ENCODE measurements at places on chromosomes 11 and 22. TPM values are rescaled to one million over a fixed set of nuclear protein-coding genes. Genes with fewer than 3 reads are reported as not detected.

Gene MPZL3
- 12.6 TPM for polyA plus RNA-seq

Gene WT1
- not detected for polyA plus RNA-seq

Gene IL10RA
- polyA plus RNA-seq: 362 TPM

DNA sequence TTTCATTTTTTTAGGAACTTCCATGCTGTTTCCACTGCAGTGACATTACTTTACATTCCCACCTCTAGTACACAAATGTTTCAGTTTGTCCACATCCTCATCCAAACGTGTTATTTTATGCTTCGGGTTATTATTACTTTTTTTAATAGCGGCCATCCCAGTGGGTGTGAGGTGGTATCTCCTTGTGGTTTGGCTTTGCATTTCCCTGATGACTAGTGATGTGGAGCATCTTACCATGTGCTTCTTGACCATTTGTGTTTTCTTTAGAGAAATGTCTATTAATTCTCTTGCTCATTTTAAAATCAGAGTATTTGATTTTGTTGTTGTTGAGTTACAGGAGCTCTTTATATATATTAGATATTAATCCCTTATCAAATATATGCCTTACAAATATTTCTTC is 70.3 kb upstream of the ANO1 start:
- DNase-seq: no peak

Data from CD4-positive, alpha-beta memory T cell (primary cell).